ENCODE measurements at places on chromosomes 4 and X.

DNA sequence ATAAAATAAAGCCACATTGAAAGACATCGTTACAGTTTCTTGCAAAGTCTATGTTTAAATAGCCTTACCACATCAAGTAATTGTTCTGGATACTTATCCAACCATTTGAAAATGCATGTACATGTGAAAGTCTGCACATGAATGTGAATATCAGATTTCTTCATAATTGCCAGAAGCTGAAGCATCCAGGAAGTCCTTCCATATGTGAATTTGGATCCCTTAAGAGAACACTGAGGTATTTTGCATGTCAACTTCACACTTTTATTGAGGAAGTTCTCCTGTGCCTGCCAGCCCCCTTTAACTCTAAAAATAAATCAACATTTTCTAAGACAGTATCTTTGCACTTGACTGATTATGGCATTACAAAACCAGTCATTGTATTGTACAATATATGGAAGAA, 1103.5 kb upstream of the ADGRL3 start:
- DNase-seq: no peak

GRCh38 chrX:18793601-18794089, 86.2 kb downstream of the PPEF1 start:
- no peak for DNase-seq

- DNase-seq: no peak
These were observed 114.2 kb upstream of the FAT4 start for GRCh38 chr4:125200556-125200955.

- no peak for DNase-seq
These were observed 5.9 kb downstream of the RTL3 start for GRCh38 chrX:78653118-78653822.

GRCh38 chrX:134732152-134732551, 73.9 kb upstream of the PLAC1 start:
- DNase-seq: no peak

- DNase-seq: no peak
These were observed 89.1 kb upstream of the TET2 start for GRCh38 chr4:105057370-105058105.

- DNase-seq: no peak
These were observed 35.0 kb upstream of the MAML3 start for GRCh38 chr4:140188975-140189374.
